ENCODE measurements at places on chromosomes 5 and 9.

DNA sequence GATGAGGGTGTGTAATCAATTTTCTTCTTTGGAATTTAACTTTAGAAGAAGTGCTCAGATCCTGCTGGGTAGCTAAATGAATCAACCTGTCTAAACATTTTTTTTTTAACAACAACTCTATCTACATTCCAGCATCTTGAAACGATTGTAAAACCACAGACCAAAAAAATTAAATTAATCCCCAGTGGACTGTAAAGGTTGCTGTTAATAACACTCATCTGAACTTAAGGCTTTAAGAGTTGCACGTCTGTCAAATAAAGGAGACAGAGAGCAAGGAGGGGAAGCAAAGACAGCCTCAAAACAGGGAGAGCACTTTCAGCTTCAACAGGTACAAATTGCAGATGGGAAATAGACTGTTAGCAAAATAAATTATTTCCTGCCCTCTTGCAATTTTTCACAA is 548.5 kb downstream of the DTWD2 start:
- DNase-seq = no peak

- DNase-seq = no peak
Observed at GRCh38 chr9:135662758-135663450, at the start of gene LCN9. TSS of gene LCN9 (plus strand) at chr9:135663309. CDS start at chr9:135663322, 13 bp downstream.

GRCh38 chr9:71683598-71684235 is 84.6 kb downstream of the CEMIP2 start:
- DNase-seq = no peak

GRCh38 chr5:77847129-77847460 is 71.0 kb upstream of the TBCA start:
- DNase-seq = no peak

DNA sequence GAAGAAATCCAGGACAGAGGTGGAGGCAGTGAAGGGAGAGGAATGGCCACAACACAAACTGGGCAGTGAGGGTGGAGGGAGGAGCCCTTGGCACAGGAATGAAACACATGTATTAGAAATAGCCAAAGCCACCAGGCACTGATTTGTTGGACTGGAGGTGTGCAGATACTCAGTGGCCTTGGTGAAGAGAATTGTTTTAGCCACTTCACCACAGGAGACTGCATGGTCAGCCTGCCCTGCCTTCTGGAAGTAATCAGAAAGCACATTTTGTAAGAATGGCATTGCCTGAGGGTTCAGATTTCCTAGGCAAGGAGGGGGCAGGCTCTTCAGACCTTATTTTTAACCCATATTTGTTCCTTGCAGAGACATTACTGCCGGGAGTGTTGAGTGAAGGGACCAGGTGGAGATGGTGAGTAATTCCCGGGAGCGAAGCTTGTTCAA is 2.2 kb downstream of the SGCD start:
- no peak for DNase-seq

- peak; percentile 50 for DNase-seq
Observed at GRCh38 chr5:61866930-61867329, 439.1 kb upstream of the KIF2A start.

DNA sequence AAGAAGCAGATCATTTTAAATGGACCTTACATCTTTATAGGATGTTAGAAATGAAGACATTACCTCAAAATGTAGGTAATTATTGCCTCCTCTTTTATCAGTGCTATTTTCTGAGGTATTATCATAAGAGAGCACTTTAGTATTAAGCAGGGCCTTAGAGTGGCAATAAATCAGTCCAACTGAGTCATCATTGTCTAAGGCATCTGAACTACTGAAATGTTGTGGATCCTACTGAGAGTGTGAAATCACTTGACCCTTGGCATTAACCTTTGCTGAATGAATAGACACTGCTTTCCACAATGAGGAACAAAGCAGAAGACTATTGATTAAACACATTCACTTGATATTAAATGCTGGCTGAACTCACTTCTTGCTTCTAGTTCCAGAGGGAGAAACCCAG is 224.6 kb upstream of the ARRDC3 start:
- DNase-seq = peak; percentile 13

DNA sequence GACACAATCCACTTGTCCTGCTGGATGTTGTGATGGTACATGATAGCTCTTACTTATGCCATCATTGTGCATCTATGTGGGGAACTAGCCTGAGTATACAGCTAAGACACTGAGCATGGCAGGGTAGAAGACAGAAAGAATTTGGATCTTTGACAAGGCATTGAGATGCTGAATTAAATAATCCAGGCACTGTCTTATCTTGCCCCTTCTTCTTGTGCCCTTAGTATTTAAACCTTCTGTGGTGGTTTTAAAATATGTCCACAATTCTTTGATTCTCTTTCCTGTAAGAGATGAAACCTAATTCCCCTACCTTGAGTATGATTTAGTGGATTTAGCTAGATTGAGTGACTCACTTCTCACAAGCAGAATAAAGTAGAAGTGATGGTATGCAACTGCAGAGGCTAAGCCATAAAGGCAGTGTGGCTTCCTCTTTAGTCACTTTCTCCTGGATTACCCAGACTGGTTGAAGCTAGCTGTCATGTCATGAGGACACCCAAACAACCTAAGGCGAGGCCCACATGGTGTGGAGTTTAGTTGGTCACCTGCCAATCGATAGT is 174.0 kb upstream of the NREP start:
- no peak for DNase-seq

DNA sequence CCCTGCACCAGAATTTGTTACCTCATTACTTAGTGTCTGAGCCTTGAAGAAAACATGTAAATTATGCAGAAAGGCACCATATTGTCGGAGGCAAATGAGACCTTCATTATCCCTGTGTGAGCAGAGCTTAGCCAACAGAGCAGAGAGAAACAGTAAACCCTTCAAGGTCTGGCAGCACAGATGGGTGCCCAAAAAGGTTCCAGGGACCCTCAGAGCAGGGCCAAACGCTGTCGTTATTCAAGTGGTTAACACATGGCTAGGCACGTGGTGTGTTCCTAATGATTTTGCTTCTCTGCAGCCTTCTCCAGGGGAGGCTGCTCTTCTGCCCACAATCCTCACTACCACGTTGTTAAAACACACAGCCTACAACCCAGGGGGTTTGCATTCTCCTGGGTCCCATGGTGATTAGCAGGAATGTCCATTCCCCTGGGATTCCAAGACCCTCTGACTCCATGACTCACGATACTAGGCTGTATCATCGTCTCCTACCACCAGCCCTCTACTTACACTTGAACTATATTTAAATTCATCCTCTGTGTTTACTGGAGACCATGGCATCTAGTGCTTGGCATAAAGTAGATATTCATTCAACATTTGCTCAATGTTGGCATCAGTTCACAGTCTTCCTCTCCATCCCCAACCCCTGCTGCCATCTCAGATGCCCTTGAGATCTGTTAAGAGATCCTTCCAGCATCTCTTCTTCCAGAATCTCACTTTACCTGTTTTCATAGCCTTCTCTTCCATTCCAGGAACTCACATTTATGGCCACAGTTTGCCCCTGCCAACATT is 174.5 kb upstream of the RAD23B start:
- DNase-seq = no peak

GRCh38 chr9:32672469-32672868 is 37.0 kb upstream of the TAF1L start:
- DNase-seq = no peak

GRCh38 chr9:98031935-98032334 is 24.6 kb upstream of the NANS start:
- no peak for DNase-seq

DNA sequence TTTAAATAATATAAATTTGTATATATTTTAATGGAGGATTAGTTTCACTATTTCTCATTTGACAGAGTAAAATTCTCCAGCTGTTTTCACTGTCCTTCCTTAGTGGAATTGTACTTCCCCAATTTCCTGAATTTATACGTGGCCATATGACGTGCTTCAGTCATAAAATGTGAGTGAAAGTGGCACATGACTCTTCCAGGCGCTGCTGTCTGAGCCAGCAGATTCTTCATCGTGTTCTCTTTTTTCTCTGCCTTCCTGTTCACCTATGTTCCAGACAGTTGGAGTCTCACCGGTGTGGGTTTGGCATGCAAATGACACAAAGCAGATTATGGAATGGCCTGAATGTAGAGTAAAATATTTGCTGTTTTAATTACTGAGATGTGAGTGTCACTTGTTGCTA is 684.1 kb downstream of the SEMA5A start:
- DNase-seq = no peak

GRCh38 chr5:111937094-111937493 is 180.1 kb upstream of the NREP start:
- DNase-seq = no peak

DNA sequence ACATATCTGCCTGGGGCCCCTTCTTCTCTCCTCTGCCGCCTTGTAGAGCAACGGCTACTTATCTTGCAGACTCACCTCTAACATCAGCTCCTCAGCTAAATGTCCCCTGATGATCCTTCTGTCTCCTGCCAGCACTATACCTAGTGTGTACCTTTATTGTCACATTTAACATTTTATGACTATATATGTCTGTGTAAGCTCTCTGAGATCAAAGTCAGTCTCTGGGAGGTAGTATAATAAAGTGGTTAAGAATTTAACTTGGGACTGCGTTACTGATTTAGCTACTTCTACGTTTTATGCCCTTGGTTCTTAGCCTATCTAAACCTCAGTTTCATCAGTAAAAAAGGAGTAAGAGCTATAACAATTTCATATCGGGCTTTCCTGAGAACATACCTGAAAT is 2.2 kb downstream of the TMED7 start:
- DNase-seq = no peak

DNA sequence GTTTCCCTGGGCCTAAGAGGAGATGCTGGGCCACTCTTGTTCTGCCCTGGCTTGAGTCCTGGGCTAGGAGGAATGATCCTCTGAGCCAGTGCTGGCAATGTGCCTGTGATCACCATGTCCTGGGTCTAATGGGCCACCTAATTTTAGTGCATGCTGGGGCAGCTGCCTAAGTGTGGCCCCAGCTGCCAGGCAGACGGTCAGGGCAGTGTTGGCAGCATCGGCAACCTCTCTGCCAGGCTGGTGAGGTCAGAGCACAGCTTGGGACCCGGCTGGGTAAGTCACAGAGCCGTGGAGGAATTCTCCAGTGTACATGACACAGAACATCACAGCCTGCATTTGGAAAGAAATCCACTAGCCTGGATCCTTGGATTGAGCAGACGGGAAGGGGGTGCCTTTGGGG is 21.4 kb upstream of the PITX1 start:
- DNase-seq = no peak

DNA sequence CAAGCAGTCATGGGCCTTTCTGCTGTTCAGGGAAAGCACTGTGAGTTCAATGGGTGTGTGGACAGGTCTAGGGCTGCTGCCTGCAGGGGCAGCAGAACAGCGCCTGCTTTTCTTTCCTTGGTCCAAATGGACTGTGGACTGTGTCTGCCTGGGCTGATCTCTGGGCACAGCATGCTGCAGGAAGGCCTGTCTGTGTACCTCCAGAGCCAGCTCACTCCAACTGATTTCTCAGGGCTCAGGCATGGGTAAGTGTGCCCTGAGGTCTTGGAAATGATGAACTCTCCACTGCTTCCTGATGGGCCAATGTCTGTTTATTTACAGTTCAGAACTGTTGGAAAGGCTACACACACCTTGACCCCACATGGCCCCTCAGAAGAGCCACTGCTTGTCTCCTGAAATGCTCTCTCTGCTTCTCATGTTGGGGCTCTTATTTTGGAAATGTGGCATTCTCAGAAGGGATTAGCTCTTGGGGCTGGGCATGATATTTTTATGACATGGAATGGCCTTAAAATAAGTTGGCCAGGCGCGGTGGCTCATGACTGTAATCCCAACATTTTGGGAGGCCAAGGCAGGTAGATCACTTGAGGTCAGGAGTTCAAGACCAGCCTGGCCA is 27.0 kb downstream of the SLC22A4 start:
- no peak for DNase-seq

DNA sequence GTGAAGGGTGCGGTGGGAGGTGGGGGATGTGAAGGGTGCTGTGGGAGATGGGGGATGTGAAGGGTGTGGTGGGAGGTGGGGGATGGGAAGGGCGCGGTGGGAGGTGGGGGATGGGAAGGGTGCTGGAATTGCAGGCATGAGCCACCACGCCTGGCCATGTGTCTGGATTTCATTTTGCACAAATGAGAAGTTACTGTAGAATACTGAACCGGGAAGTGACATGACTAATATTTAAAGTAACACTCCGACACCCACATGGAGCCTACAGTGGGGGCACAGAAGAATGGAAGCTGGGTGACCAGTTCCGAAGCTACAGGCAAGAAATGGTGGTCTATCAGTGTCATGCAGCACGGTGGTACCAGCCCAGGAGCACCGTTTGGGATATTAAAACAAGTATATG is 69.9 kb upstream of the SPTLC1 start:
- DNase-seq = no peak

DNA sequence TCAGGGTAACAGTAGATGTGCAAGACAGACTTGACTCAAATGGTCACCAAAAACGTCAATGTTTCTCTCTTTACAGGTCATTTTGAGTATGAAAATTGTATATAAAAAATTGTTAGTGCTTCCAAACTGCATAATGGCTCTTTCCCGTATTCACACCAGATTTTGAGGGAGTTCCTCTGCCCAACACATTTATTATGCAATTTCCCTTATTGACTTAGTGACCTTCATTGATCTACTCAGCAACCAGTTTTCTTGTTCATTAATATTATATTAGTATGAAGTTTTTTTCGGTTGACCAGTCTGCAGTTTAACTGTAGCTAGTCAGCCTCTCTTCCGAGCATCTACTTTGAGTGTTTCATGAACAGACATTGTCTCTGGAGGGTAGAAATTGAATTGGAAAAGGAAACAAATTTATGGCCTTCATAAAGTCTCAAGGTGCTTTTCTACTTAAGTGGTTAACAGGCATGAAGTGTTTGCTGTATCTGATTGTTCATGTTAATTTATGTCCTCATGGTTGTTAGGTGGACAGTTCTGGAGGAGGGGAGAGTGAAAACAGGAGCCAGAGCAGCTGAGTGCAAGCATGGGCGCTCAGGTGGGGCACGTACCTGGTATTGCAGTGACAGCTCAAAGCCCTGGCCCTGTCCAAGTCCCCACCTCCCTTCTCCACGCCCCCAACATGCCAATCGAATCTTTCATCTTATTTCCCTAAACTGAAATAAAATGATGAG is 240.2 kb downstream of the RFK start:
- DNase-seq = peak; percentile 27

DNA sequence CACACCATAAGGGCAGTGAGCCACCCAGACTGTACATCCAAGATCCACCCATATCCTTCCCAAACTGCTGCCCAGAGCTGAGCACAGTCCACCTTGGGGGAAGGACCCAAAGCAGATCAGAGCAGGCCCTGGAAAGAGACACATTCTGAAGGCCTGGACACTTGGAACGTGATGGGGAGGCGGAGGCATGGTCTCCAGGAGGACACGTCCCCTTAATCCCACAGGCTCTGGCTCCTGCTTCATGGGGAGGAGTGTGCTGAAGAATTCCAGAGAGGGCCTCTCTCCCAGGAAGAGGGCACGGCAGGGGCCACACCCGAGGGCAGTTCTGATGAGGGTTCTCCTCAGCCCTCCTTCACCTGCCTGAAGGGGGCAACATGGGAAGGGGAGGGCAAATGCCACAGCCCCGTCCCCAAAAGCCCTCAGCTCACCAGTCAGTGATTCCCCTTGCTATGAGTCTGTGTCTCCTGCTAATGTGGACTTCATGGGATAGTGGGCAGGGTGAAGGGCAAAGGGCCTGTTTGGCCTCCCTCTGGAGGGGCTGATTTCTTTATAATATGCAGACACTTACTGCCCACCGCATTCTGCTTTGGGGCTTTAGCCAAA is 276.8 kb downstream of the ENC1 start:
- no peak for DNase-seq
